Gastrocnemius medialis (tissue), 4 donors: ENCODE measurements at places on chromosomes 1 and 21. TPM values are rescaled to one million over a fixed set of nuclear protein-coding genes. Genes with fewer than 3 reads are reported as not detected.

Gene HPDL
- total RNA-seq = 2.3 TPM

Gene C1orf94
- total RNA-seq = not detected

Gene CFHR2
- total RNA-seq = 0.59 TPM

DNA sequence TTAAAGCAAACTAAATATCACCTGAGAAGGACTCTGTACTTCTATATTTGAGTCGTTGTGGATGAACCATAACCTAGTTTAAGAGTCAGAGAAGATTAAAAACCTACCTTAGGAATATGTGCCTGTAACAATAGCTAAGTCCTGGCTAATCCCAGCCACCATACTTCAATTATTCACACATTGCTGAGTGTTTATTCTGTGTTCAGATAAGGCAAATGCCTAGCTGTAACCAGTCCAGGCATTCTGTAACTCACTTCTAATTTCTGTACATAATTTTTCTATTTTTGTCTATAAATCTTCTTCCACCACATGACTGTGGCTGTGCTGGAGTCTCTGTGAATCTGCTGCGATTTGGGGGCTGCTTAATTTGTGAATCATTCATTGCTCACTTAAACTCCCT, 441.9 kb upstream of the ADAMTS5 start:
- no peaks in the 10 kb centered on the region for H3K4me1 ChIP-seq
- no peak for DNase-seq
- H3K27me3 ChIP-seq = no peaks in the 10 kb centered on the region
- no peak overlapping the region for H3K4me3 ChIP-seq

- no peaks in the 10 kb centered on the region for H3K27me3 ChIP-seq
Observed at GRCh38 chr1:234222561-234223280, 150.5 kb upstream of the COA6 start.
